Esophagus squamous epithelium (tissue), 5 donors: ENCODE measurements at places on chromosomes 4 and X. TPM values are rescaled to one million over a fixed set of nuclear protein-coding genes. Genes with fewer than 3 reads are reported as not detected.

GRCh38 chr4:53654300-53654758 is 63.0 kb upstream of the LNX1 start:
- peaks cover 84% of the 10 kb centered on the region for H3K4me1 ChIP-seq
- H3K27me3 ChIP-seq: no peaks in the 10 kb centered on the region
- H3K27ac ChIP-seq: peak overlapping the region; percentile 73
- no peaks in the 10 kb centered on the region for H3K36me3 ChIP-seq
- no peak overlapping the region for H3K4me3 ChIP-seq
- DNase-seq: no peak

DNA sequence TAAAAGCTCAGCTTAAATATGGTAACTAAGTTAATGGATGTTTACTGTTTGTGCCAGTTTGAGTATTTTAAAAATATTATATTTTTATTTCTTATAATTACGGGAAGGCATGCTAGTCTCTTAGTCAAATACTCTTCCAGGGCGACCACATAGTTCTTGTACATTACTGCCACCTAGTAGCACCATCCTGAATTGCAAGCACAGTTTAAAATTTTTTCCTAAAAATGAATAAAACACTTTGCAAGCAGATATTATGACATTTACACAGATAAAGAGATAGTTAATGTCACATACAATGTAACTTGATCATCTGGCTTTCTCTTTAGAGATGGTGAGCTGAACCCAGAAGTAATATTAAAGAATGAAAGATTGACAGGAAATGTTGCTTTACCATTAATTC is 11.5 kb downstream of the NDP start:
- H3K4me1 ChIP-seq: no peaks in the 10 kb centered on the region
- no peak for DNase-seq
- H3K27me3 ChIP-seq: no peaks in the 10 kb centered on the region
- no peak overlapping the region for H3K27ac ChIP-seq
- H3K4me3 ChIP-seq: no peak overlapping the region
- no peaks in the 10 kb centered on the region for H3K36me3 ChIP-seq

DNA sequence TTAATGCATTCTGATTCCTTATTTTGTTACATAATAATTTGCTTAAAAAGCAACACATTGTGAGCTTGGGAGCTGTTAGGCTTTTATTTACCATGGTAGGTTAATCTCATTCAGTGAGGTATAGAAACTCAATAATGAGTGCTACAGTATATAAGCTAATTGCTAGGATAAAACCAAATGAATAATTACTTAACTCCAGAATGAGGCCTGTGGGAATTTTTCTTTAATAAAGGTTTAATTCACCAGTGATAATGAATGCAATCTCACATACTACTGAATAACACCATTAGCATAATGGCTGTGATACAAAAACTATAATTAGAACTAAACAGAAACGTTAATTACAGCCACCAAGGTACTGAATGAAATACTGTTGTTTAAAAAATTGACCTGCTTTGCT is 326.3 kb downstream of the IQCM start:
- no peaks in the 10 kb centered on the region for H3K27me3 ChIP-seq
- no peaks in the 10 kb centered on the region for H3K4me1 ChIP-seq
- no peak for DNase-seq
- no peak overlapping the region for H3K27ac ChIP-seq
- H3K4me3 ChIP-seq: no peak overlapping the region

DNA sequence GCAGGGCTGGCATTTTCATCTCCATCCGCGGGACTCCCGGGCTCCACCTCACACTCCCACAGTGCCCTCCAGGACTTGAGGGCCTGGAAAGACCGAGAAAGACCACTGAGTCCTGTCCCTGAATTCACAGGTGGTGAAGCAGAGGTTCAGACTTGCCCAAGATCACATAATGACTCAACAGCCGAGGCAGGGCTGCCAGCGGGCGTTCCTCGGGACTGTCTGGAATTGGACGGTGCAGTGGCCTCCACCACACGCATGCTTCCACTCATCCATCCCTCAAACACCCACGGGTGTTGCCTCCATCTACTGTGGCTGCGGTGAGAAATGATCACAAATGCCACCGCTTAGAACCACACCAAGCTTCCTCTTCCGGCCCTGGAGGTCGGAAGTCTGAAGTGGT is 6.9 kb upstream of the ADRA2C start:
- no peak for DNase-seq
- peaks cover 9% of the 10 kb centered on the region for H3K4me1 ChIP-seq
- no peak overlapping the region for H3K27ac ChIP-seq
- H3K36me3 ChIP-seq: no peaks in the 10 kb centered on the region
- H3K4me3 ChIP-seq: no peak overlapping the region

- no peaks in the 10 kb centered on the region for H3K27me3 ChIP-seq
- DNase-seq: no peak
- H3K27ac ChIP-seq: no peak overlapping the region
- H3K4me1 ChIP-seq: peaks cover under 1% of the 10 kb centered on the region
Observed at GRCh38 chr4:169249214-169249973, 21.4 kb downstream of the SH3RF1 start.

Gene NAP1L5
- 3.1 TPM for total RNA-seq

- H3K27ac ChIP-seq: no peak overlapping the region
- DNase-seq: no peak
- no peak overlapping the region for H3K4me3 ChIP-seq
- no peaks in the 10 kb centered on the region for H3K4me1 ChIP-seq
Observed at GRCh38 chrX:55867181-55867651, 149.7 kb downstream of the RRAGB start.

GRCh38 chrX:71938371-71938770 is 27.7 kb downstream of the NHSL2 start:
- no peak overlapping the region for H3K4me3 ChIP-seq
- H3K27ac ChIP-seq: no peak overlapping the region
- H3K36me3 ChIP-seq: no peaks in the 10 kb centered on the region
- no peaks in the 10 kb centered on the region for H3K4me1 ChIP-seq
- DNase-seq: no peak

DNA sequence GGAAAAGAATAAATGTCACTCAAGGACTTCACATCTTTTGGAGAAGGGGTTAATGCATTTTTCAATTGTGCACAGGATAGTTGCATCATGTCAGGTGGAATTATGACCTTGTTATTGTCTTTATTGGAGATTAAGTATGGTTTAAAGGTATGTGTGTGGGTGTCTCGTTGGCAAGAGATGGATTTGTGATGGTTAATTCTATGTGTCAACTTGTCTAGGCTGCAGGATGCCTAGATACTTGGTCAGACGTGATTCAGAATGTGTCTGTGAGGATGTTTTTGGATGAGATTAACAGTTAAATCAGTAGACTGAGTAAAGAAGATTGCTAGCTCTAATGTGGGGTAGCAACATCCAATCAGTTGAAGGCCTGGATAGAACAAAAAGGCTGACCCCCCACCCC is 42.2 kb upstream of the HSD17B10 start:
- no peak overlapping the region for H3K27ac ChIP-seq
- H3K27me3 ChIP-seq: no peaks in the 10 kb centered on the region
- H3K36me3 ChIP-seq: no peaks in the 10 kb centered on the region
- DNase-seq: no peak
- peaks cover 6% of the 10 kb centered on the region for H3K4me1 ChIP-seq

DNA sequence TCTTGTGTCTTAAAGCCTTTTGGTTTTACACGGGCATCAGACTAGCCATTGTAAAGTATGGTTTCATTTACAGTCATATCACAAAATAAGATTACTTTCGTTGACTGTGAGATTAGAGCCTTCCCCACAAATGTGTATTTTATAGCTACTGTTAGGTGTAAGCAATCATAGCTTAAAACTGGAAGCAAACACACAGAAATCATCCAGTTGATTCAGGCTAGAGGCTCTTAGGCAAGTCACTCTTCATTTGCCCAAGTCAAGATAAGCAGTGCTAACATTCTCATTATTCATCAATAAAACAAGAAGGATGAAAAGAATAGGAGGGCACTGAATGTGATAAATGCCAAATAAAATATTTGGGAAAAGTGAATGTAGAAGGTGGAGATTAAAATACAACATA is 448.7 kb upstream of the FAM241A start:
- H3K4me1 ChIP-seq: no peaks in the 10 kb centered on the region
- no peak for DNase-seq
- no peaks in the 10 kb centered on the region for H3K27me3 ChIP-seq
- no peak overlapping the region for H3K4me3 ChIP-seq
- H3K36me3 ChIP-seq: no peaks in the 10 kb centered on the region

- H3K27me3 ChIP-seq: no peaks in the 10 kb centered on the region
- no peaks in the 10 kb centered on the region for H3K36me3 ChIP-seq
- DNase-seq: no peak
- no peak within 1 kb of the TSS for H3K27ac ChIP-seq
- no peak within 1 kb of the TSS for H3K4me3 ChIP-seq
Observed at GRCh38 chr4:174828845-174829701, at the start of gene GLRA3. Gene GLRA3 (minus strand): TSS chr4:174829247. CDS start chr4:174828811, 436 bp downstream.
